Fibroblast of skin of right biceps (primary cell): ENCODE measurements at places on chromosomes 5 and 9.

DNA sequence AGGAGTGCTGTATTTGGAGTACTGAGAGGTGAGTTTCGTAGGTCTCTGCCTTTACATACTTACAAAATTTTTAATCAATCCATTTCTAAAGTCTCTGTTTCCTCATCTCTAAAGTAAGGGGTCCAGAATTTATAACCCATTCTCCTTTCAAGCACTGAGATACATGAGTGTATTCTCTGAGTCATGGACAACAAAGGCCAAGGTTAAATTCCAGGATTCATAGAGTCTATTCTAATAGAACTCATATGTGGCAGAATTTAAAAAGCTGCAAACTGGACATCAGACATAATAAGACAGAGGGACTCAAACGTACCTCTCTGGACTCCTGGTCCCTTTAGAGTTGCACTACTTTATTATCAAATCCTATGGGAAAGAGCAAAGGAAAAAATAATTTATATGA lies 112.5 kb upstream of the SLIT3 start:
- peak; percentile 22 for DNase-seq

- no peak for DNase-seq
Observed at GRCh38 chr9:127022913-127023660, 99.3 kb downstream of the ANGPTL2 start.

GRCh38 chr5:102611312-102611711 lies 112.5 kb upstream of the SLCO6A1 start:
- no peak for DNase-seq

DNA sequence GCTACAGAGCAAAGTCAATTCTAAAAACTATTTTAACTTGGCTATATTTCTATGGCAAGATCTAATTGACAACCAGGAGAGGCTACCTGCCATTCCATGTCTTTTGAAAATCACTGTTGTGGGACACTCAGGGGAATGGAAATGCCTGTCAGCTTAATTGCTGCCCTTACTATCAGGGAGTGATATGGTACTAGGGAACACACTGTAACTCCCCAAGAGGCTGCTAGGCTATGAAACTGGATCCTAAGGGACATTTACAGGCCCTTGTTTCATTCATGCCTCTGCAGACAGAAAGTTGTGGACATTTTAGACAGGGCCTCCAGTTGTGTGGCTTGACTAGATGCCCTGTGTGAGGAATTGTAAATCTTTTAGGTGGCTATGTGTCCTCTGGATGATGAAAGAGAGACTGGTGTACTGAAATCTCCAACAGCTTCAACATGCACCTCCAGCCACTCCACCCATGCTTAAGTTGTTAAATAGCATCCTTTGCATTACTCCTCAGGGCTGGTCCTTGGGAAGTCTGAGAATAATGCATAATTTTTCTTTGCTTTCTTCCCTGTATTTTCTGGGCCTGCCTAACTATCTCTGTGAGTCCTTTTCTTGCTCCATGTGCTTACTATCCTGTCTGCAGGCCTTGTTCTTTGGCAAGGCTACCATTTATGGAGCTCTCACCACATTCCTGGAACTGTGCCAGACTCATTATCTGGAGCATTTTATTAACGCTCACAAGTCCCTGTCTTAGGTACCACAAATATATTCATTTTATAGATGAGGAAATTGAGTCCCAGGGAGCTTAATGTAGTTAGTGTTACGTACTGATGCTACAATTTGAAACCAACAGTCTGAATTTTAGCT lies 3.2 kb downstream of the MROH2B start:
- DNase-seq, result no peak

GRCh38 chr9:35397923-35398322 lies 92.0 kb upstream of the RUSC2 start:
- DNase-seq, result no peak
